ENCODE measurements at places on chromosomes 11 and 22.

DNA sequence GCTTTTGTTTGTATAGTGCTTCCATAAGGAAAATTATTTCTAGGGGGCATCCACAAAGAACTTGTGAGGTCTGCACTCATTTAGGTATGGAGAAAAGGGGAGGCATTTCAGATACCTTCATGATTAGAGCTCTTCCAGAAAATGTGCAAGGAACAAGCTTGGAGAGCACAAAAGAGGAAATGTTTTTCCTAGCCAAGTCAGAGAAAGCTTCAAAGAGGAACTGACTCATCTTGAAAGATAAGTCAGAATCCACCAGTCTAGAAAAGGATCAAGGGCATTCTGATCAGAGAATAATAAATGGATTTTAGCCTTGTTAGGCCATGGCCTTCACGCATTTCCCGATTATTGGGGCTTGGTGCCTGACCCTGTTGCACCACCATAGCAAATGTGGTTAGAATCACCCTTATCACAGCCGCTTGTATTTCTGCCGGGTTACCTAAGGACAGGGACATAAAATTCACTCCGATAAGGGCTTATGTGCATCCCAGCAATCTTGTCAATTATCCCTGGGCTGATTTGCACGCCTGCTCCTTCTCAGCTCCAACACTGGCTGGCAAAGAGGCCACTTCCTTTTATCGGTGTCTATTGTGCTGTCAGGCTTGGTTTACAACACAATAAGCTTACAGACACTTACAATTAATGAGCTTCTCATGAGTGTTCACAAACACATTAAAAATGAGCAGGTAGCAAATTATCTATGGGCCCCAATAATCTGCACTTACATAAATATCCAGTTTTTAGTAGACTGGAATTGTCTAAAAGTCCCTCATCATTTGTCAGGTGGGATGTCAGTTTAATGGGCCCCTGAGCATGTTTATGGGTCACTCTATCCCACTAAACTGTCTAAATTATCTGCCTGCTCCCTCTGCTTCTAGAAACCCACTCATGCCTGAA, 613.5 kb downstream of the SOX6 start:
- no peak for DNase-seq

GRCh38 chr11:66325263-66325671, 8.4 kb upstream of the CD248 start:
- DNase-seq: no peak

DNA sequence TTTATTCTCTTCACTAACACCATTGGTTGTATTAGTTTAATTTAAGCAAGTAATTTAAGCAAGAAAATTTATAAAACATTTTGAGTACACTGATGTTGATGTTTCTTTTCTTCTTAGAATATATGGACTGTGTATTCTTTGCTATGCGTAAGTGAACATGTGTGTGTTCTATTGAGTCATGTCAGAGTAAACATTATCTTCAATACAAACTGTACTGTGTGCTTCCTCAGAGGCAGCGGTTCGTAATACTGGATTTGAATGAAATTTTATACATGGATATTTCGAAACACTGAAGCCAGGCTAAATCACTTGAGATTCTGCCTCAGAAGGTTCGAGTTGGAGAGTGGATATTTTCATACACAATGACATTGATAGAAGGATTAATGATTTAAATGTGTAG, 452.6 kb downstream of the LUZP2 start:
- DNase-seq: no peak

DNA sequence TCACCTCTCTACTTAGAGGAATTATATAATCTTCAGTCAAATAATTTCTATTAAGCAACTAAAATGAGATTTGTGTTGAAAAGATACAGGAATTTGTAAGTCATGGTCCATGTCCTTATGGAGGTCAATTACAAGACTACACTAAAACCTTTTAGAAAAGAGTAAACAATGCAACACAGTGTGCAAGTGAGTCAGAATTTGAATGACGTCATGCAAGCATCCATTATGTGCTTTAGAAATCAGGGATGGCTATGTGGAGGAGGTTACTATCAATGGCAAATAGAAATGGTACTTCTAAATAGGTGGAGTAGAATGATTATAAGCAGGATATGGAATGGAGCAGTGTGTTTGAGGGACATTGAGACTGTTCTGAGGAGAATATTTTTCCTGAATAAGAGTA, 16.6 kb downstream of the OR10D3 start:
- DNase-seq: no peak

DNA sequence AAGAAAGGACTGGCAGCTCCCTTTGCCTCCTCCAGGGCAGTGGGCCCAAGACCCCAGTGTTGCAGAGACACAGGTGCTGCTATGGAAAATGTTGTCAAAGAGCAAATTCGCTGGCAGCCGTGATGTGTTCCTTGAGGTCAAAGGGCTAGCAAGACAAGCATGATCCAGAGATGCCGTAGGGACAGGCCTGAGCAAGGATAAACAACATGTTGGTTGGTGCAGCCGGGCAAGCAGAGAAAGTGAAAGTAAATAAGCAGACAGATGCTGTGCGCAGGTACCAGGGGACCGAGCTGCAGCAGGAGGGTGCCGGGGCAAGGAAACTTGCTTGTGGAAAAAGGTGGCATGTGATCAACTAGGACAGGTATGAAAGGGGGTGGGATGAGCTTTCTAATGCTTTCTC, 125.5 kb upstream of the NECTIN1 start:
- no peak for DNase-seq

DNA sequence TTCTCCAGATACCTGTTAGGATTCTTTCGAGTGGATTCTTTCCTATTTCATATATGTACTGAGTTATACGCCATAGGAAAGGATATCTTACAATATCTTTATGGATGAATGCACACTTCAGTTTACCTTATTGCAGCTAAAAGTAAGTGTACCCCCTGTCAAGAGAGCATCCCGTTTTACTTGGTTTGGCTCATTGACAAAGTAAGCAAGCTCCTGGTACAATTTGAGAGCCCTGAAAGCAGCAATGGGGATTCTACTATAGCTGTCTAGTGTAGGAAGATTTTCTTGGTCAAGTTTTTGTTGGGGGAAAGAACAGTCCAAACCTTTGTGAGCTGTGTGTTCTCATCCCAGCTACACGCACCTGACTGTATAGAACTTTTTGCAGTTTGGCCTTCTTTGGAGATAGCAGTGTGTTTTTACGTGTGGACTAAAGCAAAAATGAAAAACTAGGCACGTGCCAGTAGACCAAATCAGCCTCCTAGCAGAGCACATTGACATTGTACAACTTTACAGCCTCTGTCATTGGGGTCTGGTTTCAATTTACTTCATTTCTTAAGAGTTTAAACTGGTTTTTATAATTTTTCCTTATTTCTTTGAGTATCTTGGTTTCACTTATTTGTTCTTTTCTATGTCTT, 44.0 kb downstream of the PPP6R3 start:
- DNase-seq: no peak

Measured in stimulated activated CD8-positive, alpha-beta memory T cell treated with anti-CD3 and anti-CD28 coated beads, Interleukin-15, amount 100 ng/mL, for 48 hours (primary cell).